IMR-90 (cell line): ENCODE measurements at places on chromosomes 4 and X. TPM values are rescaled to one million over a fixed set of nuclear protein-coding genes. Genes with fewer than 3 reads are reported as not detected.

Gene GAGE12J
- not detected in 2 replicates for total RNA-seq

DNA sequence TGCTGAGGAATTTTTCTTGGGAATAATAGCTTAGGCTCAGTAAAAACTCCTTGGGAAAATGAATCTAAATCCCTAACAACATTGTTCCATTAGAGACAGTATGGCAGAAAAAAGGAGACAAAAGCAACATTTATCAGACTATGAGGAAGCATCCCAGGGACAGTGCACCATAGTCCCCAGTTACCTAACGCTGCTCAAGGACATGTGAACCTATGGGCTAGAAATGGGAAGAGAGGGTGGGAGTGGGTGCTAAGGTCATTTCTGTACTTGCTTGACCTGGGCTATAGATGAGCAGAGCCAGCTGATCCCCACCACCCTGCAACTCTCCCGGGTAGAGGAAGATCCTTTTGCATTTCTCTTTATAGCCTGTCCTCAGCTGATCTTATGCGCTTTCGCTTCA lies 98.2 kb upstream of the CBR4 start:
- no peak for DNase-seq

- DNase-seq, result no peak
Measured at GRCh38 chr4:10075953-10076391, 40.6 kb downstream of the WDR1 start.

Gene ZFYVE28
- 0.36 and 0.56 TPM in 2 replicates for total RNA-seq

Gene BEND2
- total RNA-seq, result not detected in 2 replicates

- peak; percentile 82 for DNase-seq
Measured at GRCh38 chr4:184171011-184171410, 46.7 kb downstream of the ENPP6 start.

DNA sequence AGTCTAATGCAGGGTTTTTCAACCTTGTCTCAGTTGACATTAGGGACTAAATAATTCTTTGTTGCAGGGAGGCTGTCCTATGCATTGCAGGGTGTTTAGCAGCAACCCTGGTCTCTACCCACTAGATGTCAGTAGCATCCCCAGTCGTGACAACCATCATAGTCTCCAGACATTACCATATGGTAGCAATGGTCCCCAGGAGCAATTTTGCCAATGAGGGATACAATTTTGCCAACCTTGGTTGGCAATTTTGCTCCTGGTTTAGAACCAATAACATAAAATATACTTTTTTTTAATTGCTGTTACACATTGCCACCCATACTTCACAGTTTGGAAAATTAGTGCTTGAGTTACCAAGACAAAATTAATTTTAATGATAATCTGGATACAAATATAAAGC lies 6.0 kb downstream of the EREG start:
- DNase-seq, result peak; percentile 64

Gene C4orf36
- total RNA-seq, result 0.18 and 0.28 TPM in 2 replicates

GRCh38 chrX:69139516-69139915 lies 25.7 kb downstream of the PJA1 start:
- peak; percentile 50 for DNase-seq

- DNase-seq, result peak; percentile 75
Measured at GRCh38 chr4:118352843-118353533, at the start of gene PRSS12. Gene PRSS12 (minus strand): TSS chr4:118353003. CDS start chr4:118352720, 283 bp downstream.

GRCh38 chrX:3192835-3193234 lies 151.6 kb downstream of the ARSF start:
- DNase-seq, result no peak
